NCI-H226 (cell line): ENCODE measurements at places on chromosomes 6 and 20.

GRCh38 chr20:17590245-17590644 lies 20.4 kb downstream of the DSTN start:
- DNase-seq = no peak

DNA sequence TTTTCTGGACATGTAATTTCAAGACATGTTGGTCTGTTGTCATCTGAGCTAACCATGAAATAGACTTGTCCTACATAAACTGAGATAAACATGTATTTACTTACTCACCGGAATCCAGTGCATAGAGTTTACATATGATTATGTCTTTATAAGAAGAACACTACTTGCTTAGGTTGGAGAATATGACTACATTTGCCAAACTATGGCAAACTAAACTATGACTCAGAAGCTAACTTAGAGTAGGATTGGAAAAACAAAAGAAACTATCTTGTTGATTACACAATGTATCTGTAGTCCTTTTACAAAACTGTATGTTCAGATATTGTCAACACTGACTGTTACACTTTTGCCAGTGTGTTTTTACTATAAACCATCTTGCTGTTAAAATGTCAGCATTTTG lies 113.3 kb downstream of the CRYBG1 start:
- peak; percentile 60 for DNase-seq

DNA sequence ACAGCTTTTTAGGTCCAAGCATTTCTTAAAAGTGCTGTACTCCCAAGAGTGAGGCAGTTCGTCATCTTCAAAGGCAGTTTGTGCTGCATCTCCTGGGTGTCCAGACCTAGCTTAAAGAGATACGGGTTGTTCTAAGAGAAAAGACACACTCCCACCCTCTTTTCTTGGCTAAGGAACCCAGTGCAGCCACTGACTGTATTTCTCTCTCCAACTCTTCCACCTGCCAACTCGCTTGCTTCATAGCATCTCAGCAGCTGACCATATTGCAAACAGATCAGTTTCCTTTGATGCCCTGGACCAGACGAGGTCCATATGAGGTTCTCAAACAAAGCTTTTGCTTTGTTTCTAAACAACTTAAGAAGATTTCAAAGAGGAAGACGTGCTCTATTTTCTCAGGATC lies 101.1 kb downstream of the ISM1 start:
- DNase-seq = no peak

GRCh38 chr6:44646355-44646754 lies 258.8 kb downstream of the CDC5L start:
- peak; percentile 50 for DNase-seq

- DNase-seq = no peak
These were observed 142.0 kb upstream of the GMDS start for GRCh38 chr6:2387445-2387844.

GRCh38 chr6:45212976-45213375 lies 115.2 kb upstream of the RUNX2 start:
- peak; percentile 10 for DNase-seq

DNA sequence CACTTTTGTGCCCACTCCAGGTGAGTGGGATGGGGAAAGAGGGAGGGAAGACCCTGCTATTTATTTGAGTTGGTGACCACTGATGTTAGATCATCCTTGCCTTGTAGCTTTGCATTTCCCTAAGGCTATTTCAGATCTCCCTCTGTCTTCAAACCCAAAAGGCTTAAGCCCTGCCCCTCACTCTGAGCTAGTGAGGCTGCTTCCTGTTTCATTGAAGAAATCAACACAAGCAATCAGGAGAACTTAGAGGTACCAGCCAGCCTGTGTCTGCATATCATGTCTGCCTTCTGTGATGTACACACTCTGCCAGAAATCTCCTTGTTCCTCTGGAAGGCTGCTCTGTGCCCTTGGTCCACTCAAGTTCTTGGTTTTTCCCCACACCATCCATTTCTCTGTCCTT lies 135.3 kb downstream of the ARID1B start:
- DNase-seq = peak; percentile 16

DNA sequence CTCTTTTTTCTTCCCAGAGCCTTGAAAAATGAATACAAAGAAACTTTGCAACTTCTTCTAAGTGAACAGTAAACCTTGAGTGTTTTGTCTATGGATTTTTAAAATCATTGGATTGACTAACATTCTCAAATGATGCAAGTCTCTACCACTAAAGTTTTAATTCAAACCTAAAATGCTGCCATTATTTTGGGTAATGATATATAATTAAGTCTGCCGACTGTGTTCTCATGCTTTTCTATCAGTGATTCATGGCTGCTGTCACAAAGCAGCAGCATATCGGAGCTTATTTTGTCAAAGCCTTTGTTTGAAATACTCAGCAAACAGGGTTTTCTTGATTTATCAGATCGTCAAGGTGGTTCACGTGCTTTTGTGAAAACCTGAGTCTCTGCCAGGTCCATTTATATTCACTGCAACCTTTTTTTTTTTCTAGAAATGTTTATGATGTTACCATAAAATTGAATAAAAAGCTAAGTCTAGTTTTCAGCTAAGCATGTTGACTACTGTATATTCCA lies 96.3 kb downstream of the GJA1 start:
- no peak for DNase-seq

DNA sequence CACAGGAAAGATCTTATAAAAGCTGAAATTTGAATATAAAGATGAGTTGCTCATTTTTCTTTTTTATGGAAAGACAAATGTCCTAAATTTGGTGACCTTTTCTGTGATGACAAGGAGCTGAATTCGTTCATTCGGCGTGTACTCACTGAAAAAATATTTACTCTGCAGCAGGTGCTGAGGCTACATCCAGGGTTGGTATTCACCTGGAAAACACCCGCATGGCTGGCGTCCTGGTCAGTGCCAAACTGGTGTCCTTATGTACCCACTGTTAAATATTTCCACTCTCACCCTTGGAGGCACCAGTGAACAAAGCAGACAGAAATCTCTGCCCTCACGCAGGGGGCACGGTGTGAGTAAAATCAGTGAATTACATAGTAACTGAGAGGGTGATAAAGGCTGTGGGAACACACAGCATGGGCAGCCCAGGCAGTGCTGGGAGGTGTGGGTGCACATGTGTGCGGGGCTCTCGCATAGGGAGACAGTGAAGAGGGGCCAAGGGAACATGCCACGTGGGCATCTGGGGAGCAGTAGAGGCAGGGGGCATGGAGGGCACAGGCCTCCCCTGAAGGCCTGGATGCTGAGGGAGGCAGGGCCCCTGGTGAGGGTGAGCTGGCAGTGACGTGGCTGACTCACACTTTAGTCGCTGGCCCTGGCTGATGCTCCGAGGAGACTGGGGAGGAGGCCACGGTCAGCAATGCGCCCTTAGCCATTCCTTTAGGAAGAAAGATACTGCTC lies 89.7 kb downstream of the INSM1 start:
- peak; percentile 38 for DNase-seq

- no peak for DNase-seq
These were observed 230.2 kb downstream of the PRKN start for GRCh38 chr6:162497389-162497788.

GRCh38 chr20:41086402-41087324 lies 50.7 kb upstream of the PLCG1 start:
- DNase-seq = no peak

- no peak for DNase-seq
These were observed 156.8 kb upstream of the MLN start for GRCh38 chr6:33960345-33961313.

DNA sequence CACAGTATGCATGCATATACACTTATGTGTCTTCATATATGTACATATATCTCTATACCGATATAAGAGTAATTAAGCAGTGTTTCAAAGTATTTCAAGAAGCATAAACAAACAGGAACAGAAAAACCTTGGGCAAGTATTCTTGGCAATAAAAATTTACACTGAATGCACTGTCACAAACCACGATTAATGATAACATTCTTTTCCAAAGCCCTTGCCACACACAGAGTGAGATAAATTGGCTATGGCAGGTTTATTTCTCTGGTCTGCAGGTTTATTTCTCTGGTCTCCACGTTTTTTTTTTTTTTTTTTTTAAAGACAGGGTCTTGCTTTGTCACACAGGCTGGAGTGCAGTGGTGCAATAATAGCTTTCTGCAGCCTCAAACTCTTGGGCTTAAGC lies 73.0 kb downstream of the PPP1R3G start:
- DNase-seq = no peak

GRCh38 chr6:147733686-147734085 lies 225.2 kb downstream of the SAMD5 start:
- no peak for DNase-seq

- DNase-seq = no peak
These were observed 70.5 kb downstream of the TOX2 start for GRCh38 chr20:43985121-43985520.

DNA sequence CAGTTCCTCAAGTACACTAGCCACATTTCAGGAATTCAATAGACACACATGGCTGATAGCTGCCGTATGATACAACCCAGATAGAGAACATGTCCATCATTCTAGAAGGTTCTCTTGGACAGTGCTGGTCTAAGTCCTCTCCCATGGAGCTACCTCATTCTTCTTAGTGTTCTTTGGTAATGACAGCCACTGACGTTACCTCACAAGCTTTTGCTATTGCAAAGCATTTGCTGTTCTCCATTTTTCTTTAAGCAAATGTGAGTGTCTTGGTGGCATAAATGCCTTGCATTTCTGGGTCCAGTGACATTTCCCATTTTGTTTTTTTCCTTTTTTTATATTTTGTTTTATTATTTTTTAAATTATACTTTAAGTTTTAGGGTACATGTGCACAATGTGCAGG lies 8.3 kb upstream of the CEBPB start:
- no peak for DNase-seq

GRCh38 chr20:63703976-63704748 lies 3.6 kb downstream of the ARFRP1 start:
- no peak for DNase-seq

- no peak for DNase-seq
These were observed 154.2 kb downstream of the DLL1 start for GRCh38 chr6:170136541-170137175.

- peak; percentile 60 for DNase-seq
These were observed 2.6 kb upstream of the ZBP1 start for GRCh38 chr20:57622579-57623381.

DNA sequence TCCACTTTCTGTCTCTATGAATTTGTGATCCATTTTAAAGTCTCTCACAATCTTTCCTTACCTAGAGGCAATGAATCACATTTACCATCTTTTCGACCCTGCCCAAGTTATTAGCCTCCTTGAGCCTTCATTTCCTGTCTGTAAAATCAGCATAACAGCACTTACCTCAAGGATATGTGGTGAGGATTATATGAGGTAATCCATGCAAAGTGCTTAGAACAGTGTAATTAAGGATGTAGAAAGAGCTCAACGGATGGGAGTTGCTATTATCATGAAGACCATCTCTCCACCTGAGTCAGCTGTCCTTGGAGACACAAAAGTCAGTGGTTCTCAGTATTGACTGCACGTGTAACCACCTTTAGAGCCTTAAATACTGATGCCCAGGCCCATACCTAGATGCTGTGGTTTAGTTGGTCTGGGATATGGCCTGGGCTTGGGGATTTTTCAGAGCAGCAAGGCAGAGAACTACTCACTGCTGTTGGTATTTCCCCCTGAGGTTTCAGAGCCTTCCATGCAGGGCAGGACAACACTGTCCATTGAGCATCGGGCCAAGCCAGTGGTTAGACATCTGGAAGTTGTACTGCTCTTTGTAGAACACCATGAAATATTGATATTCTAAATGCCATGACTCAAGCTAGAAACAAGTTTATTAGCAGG lies 55.8 kb downstream of the LYRM2 start:
- no peak for DNase-seq

GRCh38 chr6:90574610-90575009 lies 12.3 kb downstream of the MAP3K7 start:
- no peak for DNase-seq

- DNase-seq = no peak
These were observed 27.1 kb upstream of the TASP1 start for GRCh38 chr20:13665709-13666395.
